ENCODE measurements at places on chromosomes 13 and 19.

- DNase-seq, result no peak
Measured at GRCh38 chr13:33871207-33872004, 53.5 kb downstream of the RFC3 start.

GRCh38 chr13:113216254-113217048 lies 7.0 kb downstream of the CUL4A start:
- DNase-seq, result peak; percentile 70

- no peak for DNase-seq
Measured at GRCh38 chr19:2336528-2337328, 8.2 kb downstream of the SPPL2B start.

- DNase-seq, result no peak
Measured at GRCh38 chr13:38763446-38764381, 76.8 kb downstream of the FREM2 start.

DNA sequence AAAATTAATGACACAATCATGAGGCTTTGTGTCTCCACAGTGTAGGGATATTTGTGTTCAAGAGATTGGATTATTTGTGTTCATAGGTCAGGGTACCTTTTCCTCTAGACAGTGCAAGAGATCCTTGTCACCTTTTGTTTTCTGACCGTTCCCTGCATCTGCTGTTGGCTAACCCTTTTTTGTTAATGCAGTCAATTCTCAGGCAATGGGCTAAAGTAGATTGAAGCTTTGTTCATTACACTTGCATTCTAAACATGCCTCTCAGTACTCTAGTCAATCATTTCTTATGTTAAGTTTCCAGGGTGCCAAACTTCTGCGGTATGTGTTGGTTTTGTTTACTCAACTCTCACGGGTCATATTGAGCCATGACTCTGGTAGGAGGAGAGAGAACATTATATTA lies 1.8 kb upstream of the MED4 start:
- DNase-seq, result no peak

- DNase-seq, result no peak
Measured at GRCh38 chr13:60441761-60442160, 44.7 kb downstream of the TDRD3 start.

- DNase-seq, result no peak
Measured at GRCh38 chr19:46366620-46367292, 19.9 kb downstream of the PPP5C start.

DNA sequence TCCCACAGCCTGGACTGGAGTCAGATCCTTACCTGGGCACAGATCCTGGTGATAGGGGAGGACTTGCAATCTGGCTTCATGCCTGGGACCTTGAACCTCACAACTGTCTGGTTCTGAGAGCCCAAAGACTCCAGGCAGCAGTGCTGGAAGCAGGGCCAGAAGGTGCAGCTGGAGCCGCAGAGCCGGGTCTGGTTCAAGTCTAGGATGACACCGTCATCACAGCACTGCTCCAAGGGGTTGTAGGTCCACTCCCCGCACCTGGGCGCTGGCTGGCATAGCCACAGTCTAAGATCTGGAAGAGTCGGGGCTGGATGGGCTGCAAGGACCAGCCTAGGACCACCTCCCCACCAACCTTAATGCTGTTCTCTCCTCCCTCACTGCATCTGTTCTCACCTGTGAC lies 677 bp downstream of the IGFL4 start:
- DNase-seq, result no peak

- DNase-seq, result no peak
Measured at GRCh38 chr19:13765395-13766094, 1.2 kb downstream of the MRI1 start.

- no peak for DNase-seq
Measured at GRCh38 chr19:6378486-6378885, 2.8 kb upstream of the PSPN start.

GRCh38 chr19:19866611-19867248 lies 1.0 kb downstream of the ZNF253 start:
- no peak for DNase-seq

GRCh38 chr13:32473650-32474049 lies 45.7 kb upstream of the N4BP2L1 start:
- DNase-seq, result no peak
